Fibroblast of mammary gland (primary cell): ENCODE measurements at places on chromosomes 16 and 17.
A peak's percentile ranks its signal among the peaks of the same experiment; 100 is the strongest.

- no peak for DNase-seq
Measured at GRCh38 chr17:78125138-78125913, 3.2 kb downstream of the TMC6 start.

DNA sequence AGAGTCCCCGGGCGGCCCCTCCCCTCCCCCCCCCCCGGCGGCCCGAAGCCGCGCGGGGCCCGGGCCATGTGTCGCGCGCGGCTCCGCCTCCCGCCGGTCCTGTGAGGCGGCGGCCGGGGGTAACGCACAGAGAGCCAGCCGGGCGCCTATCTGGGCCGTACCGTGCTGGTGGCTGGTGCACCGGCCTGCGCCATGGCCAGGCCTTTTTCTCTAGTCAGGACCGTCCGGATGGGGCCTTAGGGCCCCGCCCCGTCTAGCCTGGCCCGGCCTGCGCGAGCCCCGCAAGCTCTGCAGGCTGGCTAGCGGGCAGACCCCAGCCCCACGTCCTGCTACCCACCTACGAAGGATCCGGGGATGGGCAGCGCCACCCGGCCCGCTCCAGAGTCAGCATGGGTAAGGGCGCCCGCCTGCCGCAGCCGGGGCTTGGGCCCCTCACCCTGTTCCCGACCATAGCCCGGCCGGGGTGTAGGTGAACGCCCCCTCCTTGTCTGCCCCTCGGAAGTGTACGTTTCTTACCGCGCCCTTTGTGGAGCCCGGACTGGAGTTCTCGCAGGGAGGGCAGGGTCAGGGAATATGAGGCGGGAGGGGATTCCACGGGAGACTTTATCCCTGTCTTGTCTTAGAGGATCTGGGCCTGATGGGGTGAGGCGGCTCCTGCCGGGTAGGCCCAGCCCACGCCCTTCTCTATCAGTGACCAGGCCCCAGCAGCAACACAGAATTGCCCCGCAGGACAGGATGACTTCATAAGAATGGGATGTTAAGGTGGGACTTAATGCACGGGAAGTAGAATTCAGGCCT is at the start of gene CENPT:
Gene CENPT, minus strand, starts transcription at position 630 of the 798 bp plus-strand sequence. CDS start 13,834 bp downstream, outside the sequence.
- DNase-seq: peak; percentile 36

- DNase-seq: peak; percentile 58
Measured at GRCh38 chr17:50501054-50501453, 7.2 kb upstream of the MYCBPAP start.

DNA sequence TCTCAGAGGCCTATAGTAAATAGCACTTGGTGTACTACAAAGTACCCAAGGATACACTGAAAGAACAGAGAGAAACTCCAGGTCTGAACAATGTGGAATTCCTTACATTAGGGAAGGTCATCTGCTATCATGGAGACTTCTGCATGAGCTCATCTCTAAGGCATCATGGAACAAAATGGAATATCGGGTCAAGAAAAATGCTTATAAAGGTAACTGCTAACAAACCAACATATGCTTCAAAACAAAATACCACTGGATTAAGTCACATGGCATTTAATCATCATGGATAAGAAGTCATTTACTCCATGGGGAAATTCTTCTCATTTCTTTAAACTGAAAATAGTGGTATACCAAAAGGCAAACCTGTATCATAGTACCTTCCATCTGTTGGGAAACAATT is 34.2 kb downstream of the TXNDC11 start:
- DNase-seq: peak; percentile 42

DNA sequence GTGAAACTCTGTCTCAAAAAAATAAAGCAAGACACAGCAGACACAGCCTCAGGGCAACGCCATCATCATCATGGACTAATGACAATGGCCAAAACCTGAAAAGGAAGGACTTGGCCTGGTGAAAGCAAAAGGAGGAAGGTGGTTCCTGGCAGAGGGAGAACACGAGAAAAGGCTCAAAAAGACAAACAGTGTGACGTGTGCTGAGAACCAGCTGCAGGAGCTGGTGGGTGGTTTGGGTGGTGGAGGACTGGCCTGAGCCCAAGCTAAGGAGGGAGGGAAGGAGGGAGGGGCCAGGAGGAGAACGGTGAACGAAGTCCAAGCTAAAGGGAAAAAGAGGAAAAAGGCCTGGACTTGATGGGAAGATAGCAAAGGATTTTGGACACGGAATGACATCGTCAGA is 85.1 kb downstream of the SLC39A11 start:
- peak; percentile 59 for DNase-seq

DNA sequence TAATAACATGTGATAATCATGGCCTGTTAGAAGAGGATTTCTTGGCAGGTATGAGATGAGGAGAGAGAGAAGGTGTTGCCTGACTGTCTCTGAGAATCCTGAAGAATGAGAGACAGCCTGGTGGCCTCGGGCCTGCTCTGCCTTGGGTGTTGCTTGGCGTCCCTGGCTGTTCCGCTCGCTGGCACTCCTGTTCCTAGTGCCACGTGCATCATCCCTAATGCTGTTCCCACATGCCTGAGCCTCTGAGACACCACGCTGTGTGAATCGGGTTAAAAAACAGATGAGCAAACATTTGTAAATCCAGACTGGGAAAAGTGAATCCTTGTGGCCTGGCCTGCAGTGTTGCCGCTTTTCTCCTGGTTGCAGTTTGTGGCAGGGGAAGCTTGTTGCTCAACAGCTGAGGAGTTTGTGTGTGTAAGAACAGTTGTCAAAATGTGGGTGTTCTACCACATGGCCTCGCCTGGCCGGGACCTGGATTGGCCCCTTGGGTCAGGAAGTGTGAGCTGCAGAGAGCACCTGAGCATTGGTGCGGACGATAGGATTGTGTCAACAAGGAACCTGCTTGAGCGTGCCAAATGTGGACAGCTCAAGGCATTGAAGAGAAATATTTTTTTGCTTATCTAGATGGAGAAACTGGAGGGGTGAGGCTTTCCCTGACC is 22.0 kb downstream of the UBN1 start:
- DNase-seq: no peak

- no peak for DNase-seq
Measured at GRCh38 chr17:11852231-11852630, 145.0 kb downstream of the ZNF18 start.

GRCh38 chr17:40775945-40776344 is 3.9 kb upstream of the KRT26 start:
- no peak for DNase-seq

GRCh38 chr17:2954898-2955445 is 108.4 kb downstream of the OR1D5 start:
- peak; percentile 96 for DNase-seq

- DNase-seq: peak; percentile 80
Measured at GRCh38 chr16:637081-638018, 1.2 kb upstream of the METTL26 start.

DNA sequence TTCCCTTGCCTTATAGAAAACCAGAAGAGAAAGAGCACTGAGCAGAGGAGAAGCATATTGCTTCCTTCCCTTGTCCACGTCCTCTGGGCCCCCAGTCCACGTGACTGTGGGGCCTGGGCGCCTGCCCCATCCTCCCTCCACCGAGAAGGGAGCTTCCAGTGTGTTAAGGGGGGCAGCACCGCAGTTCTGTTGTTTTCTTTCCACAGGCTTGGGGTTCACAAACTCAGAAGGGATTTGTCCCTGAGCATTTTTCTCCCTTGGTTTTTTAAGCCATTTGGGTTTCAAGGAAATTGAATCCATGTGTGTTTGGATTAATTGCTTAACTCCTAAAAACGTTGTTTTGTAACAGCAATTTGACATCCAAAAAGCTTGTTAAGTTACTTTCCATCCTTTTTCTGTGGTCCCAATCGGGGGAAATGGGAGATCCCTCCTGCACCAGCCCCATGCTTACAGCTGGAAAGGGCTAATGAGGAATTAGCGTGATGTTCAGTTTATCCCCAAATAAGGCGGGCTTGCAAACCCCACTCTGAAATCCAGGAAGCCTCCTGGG is 347.5 kb upstream of the TNRC6C start:
- DNase-seq: peak; percentile 43

DNA sequence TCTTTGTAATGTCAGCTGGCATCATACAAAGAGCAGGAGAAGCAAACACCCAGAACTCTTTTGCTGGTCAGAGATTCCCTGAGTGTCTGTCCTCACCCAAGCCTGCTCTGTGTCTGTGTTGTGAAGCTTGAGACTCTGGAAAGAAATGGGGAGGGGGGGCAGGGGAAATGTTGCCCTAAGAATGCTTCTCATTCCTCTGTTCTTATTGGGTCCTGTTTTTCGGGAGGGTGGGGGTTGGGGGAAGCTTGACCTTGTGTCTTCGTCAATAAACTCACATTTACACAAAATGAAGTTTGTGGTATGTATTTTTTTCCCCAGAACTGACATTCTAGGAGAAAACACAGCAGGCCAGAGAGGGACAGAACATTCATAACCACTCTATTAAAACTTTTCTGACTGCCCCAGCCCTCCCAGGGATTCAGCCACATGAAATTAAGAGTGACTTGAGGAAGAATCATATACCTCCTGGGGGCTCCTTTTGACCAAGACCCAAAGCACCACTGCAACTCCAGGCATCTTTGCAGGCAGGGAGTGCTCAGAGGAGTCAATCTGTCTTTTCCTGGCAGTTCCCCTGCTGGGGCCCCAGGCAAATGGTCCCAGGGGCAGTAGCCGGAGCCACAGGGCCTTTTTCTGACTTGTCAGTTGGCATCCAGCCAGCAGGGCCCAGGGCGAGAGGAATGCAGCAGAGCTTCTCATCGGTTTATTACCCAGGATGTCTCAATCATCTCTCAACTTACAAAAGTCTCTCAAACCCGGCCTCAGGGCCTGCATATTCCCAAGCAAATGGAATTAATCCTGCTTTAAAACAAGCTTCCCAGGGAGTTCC is 5.1 kb upstream of the RASL10B start:
- DNase-seq: peak; percentile 80

- peak; percentile 33 for DNase-seq
Measured at GRCh38 chr17:28944862-28945741, 6.2 kb downstream of the PHF12 start.

DNA sequence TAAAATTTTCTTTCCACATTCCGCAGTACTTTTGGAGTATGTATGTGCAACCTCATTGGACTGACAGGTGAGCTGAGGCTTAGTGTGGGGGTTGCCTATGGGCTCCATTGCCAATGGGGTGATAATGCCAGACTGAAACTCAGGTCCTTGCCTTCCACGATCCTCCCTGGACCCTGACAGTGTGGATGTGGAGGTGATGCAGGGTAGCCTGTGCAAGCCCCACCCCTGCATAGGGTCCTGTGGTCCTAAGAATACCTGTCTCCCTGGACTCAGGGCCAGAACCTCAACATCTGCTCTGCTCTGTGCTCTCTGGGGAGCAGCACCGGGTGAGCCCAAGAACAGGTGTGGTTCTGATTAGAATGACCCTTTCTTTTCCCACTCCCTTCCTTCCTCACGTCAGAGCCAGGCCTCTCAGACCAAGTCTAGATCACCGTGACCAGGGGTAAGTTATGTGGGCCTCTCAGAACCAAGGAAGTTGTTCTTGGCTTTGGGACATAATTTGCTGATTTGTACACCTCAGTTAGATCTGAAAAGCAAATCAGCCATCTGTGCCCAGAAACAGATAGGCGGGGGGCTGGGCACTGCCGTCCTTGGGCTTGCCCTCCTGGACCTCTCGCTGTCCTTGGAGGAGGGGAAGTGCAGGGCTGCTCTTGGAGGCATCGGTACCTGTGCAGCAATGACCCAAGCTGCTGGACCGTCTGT is 8.4 kb upstream of the TNS4 start:
- DNase-seq: peak; percentile 44

DNA sequence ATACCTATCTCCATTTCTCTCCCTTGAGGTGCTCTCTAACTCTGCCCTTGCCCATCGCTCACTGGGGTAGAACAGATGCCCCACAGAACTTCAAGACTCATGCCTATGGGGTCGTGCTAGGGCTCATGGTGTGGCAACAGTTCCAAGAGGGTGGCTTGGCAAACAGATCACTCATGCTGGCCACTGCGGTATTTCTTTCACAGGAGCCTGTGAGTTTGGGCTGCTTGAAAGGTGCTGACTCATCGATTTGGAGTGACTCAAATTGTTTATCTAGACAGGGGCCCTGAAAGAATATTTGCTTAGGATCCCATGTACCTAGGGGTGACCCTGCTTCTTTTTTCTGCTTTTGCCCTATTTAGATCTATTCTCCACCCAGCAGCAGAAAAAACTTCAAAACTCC is 69.9 kb downstream of the IRX5 start:
- peak; percentile 50 for DNase-seq

DNA sequence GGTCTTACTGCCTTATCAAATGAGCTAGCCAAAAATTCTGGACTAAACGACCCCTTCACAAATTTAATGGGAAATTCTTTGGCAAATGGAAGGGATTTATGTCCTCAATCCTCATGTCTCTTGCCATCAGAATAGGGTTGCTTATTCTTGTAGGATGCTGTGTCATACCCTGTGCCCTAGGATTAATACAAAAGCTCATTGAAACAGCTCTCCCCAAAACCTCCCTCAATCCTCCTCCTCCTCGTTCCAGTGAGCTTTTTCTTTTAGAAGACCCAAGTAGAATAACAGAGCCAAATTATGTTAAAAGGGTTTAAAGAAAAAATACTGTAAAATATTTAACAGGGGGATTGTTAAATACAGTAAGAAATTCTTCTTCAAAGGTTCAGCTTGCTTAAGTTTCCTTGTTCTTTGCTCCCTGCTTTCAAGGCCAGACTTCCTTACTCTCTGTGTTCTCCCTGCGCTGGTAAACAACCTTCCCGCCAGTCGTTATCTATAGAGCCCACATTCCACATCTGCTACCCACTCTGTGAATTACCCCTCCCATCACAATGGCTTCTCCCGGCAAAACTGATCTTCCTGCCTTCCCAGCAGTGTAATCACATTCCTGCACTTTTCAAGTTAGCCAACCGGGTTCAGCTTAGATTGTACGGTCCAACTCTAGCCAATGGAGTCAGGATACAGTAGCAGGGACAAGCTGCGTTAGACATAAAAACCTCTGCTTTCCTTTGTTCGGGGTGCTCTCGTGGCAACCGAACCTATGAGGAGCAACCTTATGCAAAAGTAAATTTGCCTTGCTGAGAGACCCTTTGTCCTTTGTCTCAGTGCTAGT is 9.7 kb downstream of the HPR start:
- DNase-seq: peak; percentile 64

DNA sequence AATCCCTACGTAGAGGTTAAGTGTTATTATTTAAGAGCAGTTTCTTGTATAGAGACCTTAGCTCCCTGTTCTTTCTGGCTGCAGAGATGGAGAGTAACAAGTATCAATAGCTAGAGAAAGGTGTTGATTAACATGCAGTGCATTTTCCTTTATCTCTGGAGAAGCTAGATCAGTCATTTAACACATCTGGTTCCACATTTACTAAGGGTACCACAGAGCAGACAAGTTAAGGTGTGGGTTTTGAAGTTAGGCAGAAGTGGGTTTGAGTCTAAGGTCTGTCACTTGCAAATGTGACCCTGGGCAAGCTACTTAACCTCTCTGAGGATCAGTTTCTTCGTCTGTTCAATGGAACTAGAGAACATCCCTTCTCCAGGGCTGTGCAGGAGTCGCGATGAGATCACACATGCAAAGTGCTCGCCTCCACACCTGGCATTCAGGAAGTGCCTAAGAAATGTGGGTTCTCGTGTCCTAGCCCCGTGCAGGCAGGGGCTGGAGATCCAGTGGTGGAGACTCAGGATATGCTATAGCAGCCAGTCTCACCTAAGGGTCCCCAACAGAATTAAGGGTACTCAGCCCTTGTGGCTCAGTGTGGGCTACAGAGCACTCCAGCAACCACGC is 224.4 kb downstream of the XYLT1 start:
- DNase-seq: no peak
